ENCODE measurements at places on chromosomes 2 and 18. TPM values are rescaled to one million over a fixed set of nuclear protein-coding genes. Genes with fewer than 3 reads are reported as not detected.

The CHRND gene
- polyA plus RNA-seq: not detected

DNA sequence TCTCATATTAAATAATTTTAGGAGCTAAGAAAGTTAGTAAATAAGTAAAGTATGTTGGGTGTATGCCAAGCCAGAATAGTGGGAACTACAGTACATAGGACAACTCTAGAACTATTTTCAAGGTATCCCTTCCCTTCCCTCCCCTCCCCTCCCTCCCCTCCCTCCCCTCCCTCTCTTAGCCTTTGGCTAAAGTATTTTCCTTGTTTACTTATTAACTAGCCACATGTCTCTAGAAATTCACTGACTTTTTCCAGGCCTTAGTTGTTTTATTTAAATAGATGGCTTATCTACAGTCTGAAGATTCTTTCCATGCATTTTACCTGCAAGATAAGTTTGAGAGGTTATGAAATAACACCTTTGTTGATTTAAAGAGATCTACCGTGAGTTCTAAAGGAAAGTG, 402.1 kb downstream of the PARD3B start:
- DNase-seq: no peak

DNA sequence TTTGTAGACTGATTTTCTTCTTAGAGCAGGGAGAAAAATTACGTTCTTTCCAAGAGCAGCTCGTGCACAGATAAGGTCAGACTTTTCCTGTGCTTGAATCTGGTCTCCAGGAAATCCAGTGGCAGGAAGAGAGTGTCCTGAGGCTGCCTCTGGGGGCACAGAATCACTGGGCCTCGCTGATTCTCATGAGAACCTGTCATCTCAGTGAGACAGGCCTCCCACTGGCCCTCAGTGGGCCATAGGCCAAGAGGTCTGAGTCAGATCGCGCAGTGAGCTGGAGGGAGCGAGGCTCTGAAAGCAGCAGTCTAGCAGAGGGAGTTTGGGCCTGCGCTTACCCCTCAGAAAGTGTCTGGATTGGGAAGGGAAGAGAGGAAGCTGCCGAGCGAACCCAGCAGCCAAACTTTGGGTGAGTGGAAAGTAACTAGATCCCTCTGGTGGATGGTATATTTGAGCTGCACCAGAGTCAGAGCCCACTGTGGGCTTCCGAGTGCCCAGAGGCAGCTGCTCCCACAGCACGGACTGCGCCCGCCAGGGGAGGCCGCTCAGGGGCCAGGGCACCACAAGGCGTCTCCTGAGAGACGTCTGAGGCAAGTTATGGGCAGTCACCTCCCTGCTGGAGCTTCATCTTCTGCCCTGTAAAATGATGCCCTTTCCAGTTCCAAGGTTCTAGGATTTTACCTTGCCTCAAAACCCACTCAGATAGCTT, 8.2 kb downstream of the GDF7 start:
- DNase-seq: no peak

DNA sequence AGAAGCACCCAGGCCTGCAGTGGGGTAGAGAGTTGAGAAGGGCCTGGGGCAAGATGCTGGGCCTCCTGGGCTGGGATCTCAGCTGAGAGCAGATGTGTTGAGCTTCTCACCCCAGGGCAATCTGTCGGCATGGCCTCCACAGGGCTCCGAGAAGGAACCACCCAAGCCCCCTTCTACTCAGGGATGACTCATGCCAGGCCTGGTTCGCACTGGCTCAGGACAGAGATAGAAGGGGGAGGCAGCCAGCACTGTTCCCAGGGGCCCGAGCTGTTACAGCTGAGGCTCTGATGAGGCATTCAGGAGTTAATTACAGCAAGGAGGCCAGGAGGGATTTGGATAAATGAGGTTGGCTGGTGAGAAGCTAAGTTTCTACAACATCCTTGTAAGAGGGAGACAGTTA, 62.5 kb downstream of the CENPO start:
- no peak for DNase-seq

The TUBA4B gene
- polyA plus RNA-seq: not detected

- no peak for DNase-seq
These were observed 48.2 kb downstream of the SLC66A3 start for GRCh38 chr2:11203480-11203879.

DNA sequence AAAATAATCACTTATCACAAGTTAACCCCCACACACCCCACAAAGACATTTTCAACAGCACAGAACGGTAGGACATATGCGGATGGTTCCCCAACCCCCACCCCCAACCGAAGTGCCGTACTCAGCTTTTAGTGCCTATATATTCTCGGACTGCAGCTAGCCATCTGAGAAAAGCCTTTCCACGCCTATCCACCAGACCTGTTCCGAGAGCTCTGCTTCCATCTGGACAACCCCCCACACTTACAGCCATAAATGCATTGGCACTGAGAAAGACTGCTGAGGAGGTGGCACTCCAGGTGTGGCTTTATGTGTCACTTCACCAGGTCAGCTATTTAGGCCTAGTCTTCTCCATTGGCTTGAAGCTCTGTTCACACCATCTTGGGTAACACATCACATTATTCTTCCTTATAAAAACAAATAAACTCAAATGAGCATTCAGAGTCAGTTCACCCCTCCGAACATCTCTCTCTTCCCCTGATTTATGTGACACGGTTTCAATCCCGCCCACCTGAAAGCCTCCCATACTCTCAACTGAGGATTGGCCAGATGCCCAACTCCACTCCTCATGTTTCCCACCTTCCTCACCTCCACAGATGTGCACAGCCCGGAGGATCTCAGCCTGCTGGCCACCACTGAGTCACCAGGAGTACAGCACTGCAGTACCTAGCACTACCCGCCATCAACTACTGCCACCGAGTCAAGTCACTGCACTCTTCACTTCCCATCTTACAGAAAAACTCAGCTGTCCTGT, 127.4 kb downstream of the CACNB4 start:
- DNase-seq: no peak

GRCh38 chr2:218023636-218024035, 20.8 kb upstream of the TNS1 start:
- DNase-seq: no peak

DNA sequence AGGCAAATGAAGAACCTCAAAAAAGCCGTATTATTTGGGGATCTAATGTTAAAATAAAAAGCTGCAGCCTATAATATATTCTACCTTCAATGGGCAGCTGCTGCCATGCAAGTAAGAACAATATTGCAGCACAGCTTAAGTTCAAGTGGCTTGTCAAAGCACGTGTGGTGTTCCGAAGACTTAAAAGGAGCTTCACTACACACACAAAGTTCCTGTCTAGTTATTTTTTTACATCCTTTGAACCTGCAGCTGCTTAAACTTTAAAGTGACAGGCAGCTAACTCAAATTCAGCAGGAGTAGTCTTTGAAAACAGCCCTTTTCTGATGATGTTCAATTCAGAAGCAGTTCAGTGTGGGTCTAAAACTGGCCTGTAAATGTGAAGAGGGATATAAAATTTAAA, 85.8 kb upstream of the XIRP2 start:
- no peak for DNase-seq

DNA sequence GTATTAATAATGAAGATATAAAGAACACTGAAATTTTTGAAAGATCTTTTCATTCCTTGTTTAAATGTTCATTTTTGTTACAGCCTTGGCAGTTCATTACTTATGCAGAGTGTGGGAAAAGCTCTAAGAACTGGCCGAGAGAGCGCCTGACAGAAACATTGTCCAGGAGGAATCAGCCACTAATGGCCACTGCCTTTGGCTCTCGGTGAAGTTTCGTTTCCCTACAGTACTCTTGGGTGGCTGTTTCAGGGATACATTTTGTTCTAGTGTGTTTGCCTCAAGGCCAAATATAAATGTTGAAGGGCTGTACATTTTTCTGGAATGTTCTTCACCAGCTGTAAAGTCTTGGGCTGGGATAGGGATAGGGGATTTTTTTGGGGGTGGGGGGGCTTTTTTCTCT, 10.7 kb downstream of the SPTBN1 start:
- no peak for DNase-seq

- DNase-seq: peak; percentile 65
These were observed 2.1 kb downstream of the MLPH start for GRCh38 chr2:237488901-237489860.

All from pancreas (tissue), 10 donors.